Natural killer cell (primary cell): ENCODE measurements at places on chromosomes 6 and 20. TPM values are rescaled to one million over a fixed set of nuclear protein-coding genes. Genes with fewer than 3 reads are reported as not detected.

The MYCT1 gene
- 0.55 TPM for total RNA-seq

The SALL4 gene
- total RNA-seq, result 0.42 TPM

The PBOV1 gene
- not detected for total RNA-seq

The GLP1R gene
- total RNA-seq, result 2.2 TPM

The DEF6 gene
- 297 TPM for total RNA-seq

The BPI gene
- 0.20 TPM for total RNA-seq

The LRRC73 gene
- total RNA-seq, result 0.68 TPM

The RAD21L1 gene
- total RNA-seq, result not detected

The HIVEP2 gene
- 21.6 TPM for total RNA-seq

The BMP5 gene
- total RNA-seq, result not detected

The DDX43 gene
- not detected for total RNA-seq

The BTNL2 gene
- not detected for total RNA-seq

The FAM83B gene
- not detected for total RNA-seq

GRCh38 chr20:5989539-5989938 is 39.1 kb downstream of the MCM8 start:
- no peak for DNase-seq

- no peak for DNase-seq
Observed at GRCh38 chr6:133092771-133093170, 148.4 kb upstream of the EYA4 start.

DNA sequence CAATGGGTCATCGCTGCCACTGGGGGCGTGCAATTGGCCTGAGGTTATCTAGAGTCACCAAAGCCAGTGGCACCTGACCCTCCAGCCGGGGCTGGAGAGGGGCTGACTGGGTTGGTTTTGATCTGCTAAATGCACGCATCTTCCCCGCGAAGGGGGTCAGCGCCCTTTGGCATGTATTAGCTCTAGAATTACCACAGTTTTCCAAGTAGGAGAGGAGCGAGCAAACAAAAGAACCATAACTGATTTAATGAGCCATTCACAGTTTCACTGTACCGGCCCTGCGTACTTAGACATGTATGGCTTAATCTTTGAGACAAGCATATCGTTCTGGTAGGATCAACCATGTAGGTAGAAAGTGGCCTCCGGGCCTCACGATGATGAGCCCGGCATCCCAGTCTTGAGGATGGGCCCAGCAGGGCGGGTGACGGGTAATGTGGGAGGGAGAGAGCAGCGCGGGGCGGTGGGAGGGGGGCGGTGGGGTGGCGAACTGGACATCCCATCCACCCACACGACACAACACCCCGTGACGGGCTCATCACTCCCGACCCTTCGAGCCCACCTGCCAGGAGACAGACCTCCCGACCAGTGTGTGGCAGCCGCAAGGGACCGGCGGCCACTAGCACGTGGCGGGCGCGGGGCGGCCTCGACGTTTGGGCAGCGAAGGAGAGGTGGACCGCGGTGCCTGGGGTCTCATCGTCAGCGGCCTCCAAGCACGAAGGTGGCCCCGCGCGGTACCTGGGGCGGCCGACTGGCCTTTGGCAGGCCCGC is 1957.5 kb upstream of the DEFB115 start:
- no peak for DNase-seq

- no peak for DNase-seq
Observed at GRCh38 chr6:150494241-150494640, 105.4 kb upstream of the PLEKHG1 start.

- DNase-seq, result no peak
Observed at GRCh38 chr6:166297606-166298005, 10.6 kb downstream of the PRR18 start.

- DNase-seq, result no peak
Observed at GRCh38 chr20:15759594-15759993, 813.7 kb downstream of the KIF16B start.

GRCh38 chr20:61052195-61052750 is 199.8 kb upstream of the CDH4 start:
- DNase-seq, result no peak

GRCh38 chr6:148492654-148493290 is 150.1 kb downstream of the SASH1 start:
- DNase-seq, result no peak

- DNase-seq, result no peak
Observed at GRCh38 chr6:148435386-148435785, 92.7 kb downstream of the SASH1 start.

- DNase-seq, result no peak
Observed at GRCh38 chr6:122302067-122302466, 97.4 kb upstream of the HSF2 start.

DNA sequence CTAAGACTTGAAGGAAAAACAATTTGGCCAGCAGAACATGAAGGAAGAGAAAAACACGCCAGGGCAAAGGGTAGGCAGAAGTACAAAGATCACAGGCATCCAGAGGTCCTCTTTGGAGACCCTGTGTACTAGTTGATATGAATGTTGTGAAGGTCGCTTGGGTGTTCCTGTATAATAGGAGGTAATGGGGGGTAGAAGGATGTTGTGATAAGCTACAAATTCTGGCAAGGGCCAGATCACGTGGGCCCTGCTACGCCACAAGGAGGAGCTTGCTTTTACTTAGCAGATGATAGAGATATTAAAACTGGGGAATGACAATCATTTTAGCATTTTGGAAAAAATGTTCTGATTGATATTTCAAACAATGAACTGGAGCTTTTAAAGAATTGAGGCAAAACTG is 878 bp upstream of the HLA-DMA start:
- no peak for DNase-seq

GRCh38 chr20:9108260-9108659 is 39.4 kb downstream of the PLCB4 start:
- no peak for DNase-seq

DNA sequence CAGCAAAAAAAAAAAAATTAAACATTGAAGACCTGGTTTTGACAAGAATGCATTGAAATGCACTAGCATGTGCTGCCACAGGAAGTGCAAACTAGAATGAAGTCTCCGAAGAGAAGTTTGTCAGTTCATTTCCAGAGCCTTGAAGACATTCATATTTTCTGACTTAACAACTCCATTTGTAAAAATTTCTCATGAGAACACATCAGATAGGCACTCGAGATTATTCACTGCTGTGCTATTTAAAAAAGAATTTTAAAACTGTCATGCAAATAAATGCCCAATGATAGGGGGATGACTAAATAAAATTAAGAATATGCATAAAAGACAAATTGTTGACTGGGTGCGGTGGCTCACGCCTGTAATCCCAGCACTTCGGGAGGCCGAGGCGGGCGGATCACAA is 394.6 kb upstream of the JARID2 start:
- DNase-seq, result no peak

- no peak for DNase-seq
Observed at GRCh38 chr20:24544371-24544770, 74.9 kb downstream of the SYNDIG1 start.

GRCh38 chr6:90480666-90481065 is 106.2 kb downstream of the MAP3K7 start:
- DNase-seq, result no peak

DNA sequence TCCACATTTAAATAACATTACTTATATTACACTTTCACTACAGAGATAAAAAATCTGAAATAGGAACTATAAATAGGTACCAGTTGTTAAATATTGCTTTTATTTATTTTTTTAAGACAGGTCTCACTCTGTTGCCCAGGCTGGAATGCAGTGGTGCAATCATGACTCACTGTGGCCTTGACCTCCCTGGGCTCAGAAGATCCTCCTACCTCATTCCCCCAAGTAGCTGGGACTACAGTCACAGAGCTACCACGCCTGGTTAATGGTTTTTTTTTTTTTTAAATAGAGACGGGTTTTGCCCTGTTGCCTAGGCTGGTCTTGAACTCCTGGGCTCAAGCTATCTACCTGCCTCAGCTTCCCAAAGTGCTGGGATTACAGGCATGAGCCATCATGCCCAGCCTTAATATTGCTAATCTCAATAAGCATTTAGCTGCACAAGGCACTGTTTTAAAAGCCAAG is 17.3 kb downstream of the EEF1E1 start:
- DNase-seq, result no peak

DNA sequence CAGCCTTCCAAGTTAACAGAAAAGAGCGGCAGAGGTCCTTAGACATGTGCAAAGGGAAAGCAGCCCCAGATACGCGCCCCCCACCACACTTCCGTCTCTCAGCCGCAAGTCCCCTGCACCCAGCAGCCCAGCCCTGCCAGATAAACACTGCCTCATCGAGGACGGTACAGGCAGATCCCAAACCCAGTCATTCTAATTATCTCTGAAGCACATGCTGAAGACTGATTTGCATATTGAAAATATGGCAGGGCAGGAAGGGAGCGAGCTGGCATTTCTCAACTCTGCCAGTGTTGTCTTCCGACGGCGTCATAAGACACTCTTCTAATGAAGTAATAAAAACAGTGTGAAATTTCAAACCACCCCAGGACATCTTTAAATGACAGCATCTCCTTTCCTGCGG is 122.8 kb upstream of the CDH4 start:
- no peak for DNase-seq

- no peak for DNase-seq
Observed at GRCh38 chr6:144360401-144360800, 75.3 kb downstream of the UTRN start.

- DNase-seq, result no peak
Observed at GRCh38 chr20:42063141-42063540, 445.0 kb upstream of the CHD6 start.

DNA sequence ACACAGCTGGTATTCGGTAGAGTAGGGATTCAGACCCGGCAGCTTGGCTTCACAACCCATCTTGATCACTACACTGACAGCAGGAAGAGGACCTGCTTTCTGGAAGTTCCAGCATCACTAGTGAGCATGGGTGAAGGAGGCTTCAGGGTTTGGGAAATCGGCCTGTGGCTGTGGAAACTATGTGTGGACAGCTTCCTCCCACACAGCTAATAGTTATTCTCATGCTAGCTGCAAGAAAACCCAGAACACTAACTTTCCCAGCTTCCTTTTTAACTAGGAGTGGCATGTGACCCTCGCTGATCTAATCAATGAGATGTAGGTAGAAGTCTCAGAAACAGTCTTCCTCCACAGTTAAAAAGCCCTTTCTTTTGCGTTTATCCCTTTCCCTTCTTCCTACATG is 36.3 kb upstream of the SIRPA start:
- no peak for DNase-seq

DNA sequence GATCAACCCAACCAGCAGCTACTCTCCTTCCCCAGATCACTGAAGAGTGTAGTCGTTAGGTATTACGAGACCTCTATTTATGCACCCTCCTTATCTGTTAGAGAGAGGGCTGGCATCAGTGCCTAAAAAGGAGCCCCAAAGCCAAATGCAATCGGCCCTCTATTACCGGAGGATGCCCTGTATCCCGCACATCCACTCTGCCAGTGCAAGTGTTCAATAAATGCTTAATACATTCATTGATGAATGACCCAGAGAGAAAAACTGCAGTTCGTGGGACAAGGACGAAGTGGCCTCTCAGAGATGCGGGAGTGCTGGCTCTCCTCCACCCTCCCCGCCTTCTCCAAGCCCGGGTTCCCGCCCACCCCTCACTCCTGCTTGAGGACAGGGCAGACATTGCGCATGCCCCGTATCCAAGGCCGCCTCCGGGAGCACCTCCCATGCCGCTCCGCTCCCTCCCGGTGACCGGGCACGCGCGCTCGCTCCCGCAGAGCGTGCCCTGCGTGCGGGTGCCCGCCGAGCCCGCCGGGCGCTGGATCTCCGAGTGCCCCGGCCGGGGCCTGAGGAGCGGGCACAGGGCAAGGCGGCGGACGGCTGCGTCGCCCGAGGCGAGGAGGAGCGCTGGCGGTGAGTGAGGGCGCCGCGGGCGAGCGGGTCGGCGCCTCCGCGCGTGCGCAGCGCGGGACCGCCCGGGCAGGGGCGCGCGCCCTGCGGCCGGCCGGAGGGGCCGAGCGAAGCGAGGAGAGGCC is 27.2 kb upstream of the BTBD3 start:
- DNase-seq, result peak; percentile 17

GRCh38 chr20:53907968-53908751 is 162.2 kb downstream of the BCAS1 start:
- DNase-seq, result no peak

DNA sequence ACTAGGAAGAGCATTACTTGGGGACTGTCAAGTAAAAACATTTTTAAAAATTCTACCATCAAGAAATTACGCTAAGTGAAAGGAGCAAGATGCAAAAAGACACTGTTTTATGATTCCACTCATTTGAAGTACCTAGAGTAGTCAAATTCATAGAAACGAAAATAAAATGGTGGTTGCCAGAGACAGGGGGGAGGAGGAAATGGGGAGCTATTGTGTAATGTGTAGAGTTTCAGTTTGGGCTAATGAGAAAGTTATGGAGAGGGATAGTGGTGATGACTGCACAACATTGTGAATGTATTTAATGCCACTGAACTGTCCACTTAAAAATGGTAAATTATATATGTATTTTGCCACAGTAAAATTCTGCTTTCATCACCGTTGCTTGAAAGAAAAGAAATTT is 83.8 kb downstream of the UST start:
- peak; percentile 52 for DNase-seq

- DNase-seq, result no peak
Observed at GRCh38 chr6:19167251-19167650, 669.9 kb upstream of the ID4 start.

DNA sequence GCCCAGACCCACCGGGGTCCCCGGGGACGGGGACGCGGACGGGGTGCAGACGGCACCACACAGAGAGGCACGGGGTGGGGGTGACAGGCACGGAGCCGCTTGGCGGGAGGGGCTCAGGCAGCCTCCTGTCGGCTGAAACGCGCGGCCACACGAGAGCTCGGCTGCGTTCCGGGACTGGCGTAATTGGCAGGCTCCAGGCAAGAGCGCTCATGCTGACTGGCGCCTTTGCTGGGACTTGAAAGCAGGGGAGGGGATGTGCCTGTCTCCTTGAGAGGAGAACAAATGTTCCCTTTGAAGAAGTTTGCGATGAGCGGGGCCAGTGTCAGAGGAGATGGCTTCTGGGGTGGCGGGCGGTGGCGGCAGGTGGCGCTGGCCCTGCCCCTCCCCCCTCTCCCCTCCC is 25.8 kb downstream of the BHLHE23 start:
- DNase-seq, result no peak

- DNase-seq, result no peak
Observed at GRCh38 chr6:54519161-54519560, 210.9 kb downstream of the TINAG start.

- no peak for DNase-seq
Observed at GRCh38 chr6:6923605-6924004, 184.2 kb upstream of the RREB1 start.

GRCh38 chr20:19121463-19121862 is 91.0 kb upstream of the SLC24A3 start:
- DNase-seq, result no peak

- no peak for DNase-seq
Observed at GRCh38 chr6:145368075-145368474, 367.2 kb downstream of the EPM2A start.
